ENCODE measurements at places on chromosomes 1 and 21.

DNA sequence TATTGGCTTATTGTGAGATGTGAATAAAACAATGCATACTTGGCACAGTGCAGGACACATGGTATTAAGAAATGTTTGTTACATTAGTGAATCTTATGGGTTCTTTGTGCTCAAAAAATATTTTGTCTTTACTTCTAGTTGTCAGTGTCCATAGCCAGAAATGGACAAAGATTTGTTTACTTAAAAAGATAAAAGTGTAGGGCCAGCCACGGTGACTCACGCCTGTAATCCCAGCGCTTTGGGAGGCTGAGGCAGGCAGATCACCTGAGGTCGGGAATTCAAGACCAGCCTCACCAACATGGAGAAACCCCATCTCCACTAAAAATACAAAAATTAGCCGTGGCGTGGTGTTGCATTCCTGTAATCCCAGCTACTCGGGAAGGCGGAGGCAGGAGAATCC, 654.6 kb upstream of the NEGR1 start:
- DNase-seq: no peak

DNA sequence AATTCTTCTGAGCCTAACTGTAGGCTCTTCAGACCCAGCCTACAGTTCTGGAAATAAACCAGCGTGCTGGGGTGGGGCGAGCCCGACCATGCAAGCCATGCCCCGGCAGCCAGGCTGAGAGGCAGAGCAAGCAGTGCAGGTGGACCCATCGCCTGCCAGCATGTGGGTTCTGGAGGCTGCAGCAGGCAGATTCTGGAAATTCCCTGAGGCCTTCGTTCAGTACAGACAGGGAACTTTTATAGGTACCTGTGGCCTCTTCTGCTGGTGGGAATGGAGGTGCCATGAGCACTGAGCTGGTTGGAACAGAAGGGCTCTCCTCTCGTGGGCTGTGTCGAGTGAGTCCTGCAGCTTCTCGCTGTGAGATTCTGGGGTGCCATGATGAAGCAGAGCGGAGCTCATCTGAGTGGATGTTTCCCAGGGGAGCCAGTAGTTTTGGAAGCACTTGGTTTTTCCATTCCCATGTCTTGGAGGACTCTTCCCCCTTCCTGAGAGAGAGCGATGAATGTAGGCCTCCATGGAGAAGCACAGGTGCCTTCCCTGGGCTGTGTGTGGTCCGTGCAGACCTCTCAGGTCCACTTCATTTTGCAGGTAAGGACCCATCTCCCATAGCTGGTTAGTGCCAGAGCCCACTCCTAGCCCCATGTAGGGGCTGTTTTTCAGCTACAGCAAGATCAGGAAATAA, 94.1 kb downstream of the PCBP3 start:
- no peak for DNase-seq

DNA sequence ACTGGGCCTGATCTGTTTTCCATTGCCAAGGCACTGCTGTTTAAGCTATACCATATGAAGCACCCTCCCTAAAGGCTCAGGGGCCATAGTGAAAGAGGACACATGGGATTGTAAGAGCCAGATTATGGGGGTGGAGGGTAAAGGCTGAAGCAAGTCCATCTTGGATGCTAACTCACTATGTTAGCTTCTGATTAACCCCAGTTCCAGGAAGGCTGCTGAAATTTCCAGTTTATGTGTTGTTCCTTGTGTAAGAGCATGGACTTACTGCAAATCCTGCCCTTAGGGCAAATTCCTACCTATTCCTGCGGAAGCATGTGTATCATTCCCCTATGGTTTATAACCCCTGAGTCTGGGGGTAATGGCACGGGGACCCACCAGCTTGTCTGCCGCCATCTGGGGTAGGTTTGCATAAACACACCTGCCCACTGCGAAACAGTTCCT, 91.8 kb upstream of the SERBP1 start:
- DNase-seq: no peak

DNA sequence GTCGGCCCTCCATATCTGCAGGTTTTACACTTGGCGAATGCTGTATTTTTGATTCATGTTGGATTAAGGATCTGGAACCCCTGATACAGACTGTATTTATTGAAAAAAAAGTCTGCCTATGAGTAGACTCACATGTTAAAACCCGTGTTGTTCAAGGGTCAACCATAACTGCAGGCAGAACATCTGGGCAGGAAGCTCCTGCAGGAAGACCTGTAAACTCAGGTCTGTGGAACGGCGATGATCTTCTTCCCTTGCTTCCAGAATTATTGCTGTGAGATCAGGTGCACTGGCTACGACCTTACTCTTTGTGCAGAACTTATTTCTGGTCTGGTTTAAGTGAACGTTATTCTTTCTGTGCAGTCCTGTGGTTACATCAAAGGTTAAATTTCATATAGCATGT, 96.6 kb downstream of the DISC1 start:
- no peak for DNase-seq

- no peak for DNase-seq
Measured at GRCh38 chr21:16124378-16125138, 394.8 kb downstream of the USP25 start.
